ENCODE measurements at places on chromosomes 12 and 14.
A peak's percentile ranks its signal among the peaks of the same experiment; 100 is the strongest.

DNA sequence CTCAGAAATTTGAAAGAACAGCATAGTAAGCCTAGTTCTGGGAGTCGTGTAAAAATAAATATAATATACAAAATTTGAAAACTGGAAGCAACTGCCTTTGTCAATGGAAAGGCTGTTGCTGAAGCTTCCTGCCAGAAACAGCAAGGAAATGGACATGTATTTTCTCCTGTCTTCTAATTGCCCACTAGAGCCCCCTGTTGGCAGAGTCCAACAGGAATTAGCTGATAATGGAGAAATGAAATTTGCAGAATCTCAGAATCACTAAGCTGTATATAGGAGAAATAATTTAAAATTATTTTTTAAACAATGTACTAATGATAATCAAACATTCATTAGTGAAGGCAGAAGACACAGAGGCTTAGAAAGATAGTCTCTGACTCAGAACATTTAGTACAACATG, 414.8 kb downstream of the SLC6A15 start:
- DNase-seq = no peak

- DNase-seq = no peak
Measured at GRCh38 chr12:116879509-116880212, 1.6 kb downstream of the HRK start.

- DNase-seq = no peak
Measured at GRCh38 chr12:1502379-1502720, 92.0 kb downstream of the FBXL14 start.

GRCh38 chr12:118237052-118237665, 101.2 kb downstream of the PEBP1 start:
- DNase-seq = no peak

DNA sequence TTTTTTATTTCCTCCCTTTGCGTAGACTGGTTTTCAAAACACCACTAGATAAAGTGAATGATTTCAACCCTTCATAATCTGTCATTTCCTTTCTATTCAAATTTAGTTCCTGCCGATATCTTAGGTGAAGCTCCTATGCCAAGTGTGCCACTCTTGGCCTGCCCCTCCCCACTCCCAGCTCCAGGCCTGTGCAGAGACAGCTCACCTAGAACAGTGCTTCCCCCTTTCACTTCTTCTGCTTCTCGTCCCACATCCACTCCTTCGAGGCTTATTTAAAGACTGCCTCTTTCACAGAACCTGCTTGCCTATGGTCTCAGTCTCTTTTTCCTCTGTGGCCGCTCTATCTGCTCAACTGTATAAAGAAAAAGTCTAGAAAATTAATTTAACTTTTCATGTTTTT, 473.8 kb downstream of the RAD51B start:
- no peak for DNase-seq

DNA sequence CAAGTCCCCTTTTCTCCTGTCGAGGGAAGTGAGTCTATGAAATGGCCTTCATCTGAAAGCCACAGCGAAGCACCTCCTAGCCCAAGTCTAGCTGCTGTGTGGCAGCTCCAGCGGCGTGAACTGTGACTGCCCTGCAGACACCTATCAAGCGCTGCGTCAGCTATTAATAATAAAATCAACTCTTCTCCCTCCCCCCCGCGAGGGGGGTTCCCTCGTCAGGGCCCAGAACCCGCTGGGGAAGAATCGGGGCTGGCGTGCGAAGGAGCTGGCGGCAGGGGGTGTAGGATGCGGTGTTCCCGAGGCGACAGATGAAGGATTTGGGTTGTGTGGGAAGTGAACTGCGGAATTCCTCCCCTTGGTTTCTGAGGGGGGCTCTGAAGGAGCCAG, 662 bp upstream of the ATP2A2 start:
- peak; percentile 71 for DNase-seq

GRCh38 chr12:53564278-53564677, 57.0 kb upstream of the NPFF start:
- DNase-seq = no peak

- no peak for DNase-seq
Measured at GRCh38 chr12:45416126-45416525, 200.2 kb downstream of the ANO6 start.

GRCh38 chr14:106024983-106025604, 498.7 kb downstream of the TMEM121 start:
- no peak for DNase-seq

- no peak for DNase-seq
Measured at GRCh38 chr12:59151243-59151642, 230.9 kb upstream of the LRIG3 start.

- DNase-seq = no peak
Measured at GRCh38 chr12:124758266-124759220, 105.1 kb downstream of the SCARB1 start.

DNA sequence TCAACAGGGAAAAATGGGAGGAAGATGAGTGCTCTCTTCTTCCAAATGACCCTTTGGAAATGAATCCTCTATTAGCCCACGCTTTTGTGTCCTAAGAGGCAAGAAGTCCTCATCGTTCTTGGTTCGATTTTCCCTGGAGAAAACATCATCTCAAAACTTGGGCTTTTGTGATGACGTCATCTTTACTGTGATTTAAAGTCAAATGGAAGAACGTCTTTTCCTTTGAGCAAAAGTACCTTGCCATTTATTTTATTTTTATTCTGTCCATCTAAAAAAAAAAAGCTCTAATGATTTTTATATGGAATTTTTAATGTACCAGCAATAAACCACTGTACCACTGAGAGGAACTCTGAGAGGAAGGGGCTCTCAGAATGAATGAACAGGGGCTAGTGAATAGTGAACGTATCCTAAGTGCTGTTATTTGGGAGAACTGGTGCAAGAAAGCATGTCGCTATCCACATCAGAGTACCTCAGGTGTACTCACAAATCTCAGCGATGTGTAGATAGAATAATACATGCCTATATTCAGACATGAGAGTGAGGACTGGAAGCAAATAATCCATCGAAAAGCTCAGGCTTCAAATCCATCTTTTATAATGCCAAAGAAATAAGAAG, 124.8 kb downstream of the HMGA2 start:
- no peak for DNase-seq

DNA sequence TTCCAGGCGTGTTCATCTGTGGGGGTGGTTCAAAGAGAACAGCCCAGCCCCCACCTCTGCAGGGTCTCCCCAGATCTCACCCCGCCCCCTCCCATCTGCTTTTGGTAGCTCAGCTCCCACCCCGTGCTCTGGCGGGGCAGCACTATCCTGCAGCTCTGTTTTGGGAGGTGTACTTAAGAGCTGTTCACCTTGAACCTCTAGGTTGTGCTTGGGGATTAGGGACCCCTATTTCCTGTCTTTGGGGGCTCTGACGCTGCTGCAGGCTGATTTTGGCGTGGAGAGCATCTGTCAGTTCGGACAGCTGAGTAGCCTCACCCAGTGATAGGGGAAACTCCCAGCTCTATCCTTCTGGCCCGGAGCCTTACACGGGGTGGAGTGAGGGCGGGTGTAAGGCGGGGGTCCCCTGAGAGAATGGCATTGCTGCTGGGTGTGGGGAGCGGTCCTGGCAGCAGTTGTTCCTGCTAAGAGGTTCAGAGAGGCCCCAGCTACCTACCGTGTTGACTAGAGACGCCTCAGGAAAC, 765 bp downstream of the TMEM120B start:
- no peak for DNase-seq

- peak; percentile 77 for DNase-seq
Measured at GRCh38 chr14:37623426-37623951, 28.1 kb downstream of the TTC6 start.

DNA sequence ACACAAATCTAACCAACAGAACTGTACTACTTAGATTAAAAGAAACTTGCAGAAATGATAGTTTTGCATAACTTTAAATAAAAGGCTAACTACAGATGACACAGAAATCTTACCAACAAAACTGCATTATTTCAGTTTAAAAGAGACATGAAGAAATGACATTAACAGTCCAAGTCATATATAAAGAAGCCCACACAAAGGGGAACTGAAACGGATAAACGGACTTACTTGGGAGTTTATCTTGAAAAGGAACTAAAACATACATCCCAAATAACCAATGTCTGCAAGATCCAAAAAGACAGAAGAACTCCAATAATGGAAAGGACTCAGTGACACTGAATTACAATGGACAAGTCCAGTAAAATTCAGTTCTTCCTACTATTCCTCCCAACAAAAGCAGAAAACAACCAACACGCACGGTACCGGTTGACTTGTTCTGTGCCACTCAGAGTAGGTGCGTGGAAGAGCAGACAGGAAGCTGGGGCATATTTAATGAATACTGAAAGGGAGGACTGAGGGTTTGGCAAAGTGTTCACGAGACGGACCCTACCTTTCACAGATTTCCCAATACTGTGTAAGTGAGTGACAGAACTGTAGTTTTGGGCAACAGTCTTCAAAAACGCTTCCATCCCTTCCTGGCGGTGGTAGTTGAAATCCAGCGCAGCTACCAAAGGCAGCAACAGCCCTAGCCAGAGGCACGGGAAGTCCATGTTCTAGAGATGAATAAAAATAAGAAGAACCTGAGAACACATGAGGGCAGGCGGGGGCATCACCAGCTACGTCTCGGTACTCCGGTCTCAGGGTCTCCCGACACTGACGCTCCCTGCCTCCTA, 627 bp downstream of the CPM start:
- DNase-seq = no peak

- no peak for DNase-seq
Measured at GRCh38 chr12:91836264-91836663, 309.4 kb downstream of the BTG1 start.

DNA sequence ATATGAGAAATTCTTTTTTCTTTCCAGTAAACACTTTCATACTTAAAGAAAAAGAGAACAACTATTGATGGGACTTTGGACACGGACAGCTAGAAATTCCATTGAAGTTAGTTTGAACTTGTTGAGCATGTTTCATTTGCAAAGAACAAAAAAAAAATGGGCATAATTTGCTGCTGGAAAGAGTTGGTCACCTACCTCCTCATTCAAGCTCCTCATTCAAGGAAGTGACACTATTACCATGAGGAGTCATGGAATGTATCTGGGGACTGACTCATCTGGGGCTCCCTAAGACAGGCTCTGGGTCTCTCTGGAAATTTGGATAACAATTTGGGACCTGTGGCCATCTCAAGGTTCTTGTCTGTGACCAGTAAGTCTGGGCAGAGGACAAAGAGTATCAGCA, 50.4 kb downstream of the KICS2 start:
- no peak for DNase-seq

DNA sequence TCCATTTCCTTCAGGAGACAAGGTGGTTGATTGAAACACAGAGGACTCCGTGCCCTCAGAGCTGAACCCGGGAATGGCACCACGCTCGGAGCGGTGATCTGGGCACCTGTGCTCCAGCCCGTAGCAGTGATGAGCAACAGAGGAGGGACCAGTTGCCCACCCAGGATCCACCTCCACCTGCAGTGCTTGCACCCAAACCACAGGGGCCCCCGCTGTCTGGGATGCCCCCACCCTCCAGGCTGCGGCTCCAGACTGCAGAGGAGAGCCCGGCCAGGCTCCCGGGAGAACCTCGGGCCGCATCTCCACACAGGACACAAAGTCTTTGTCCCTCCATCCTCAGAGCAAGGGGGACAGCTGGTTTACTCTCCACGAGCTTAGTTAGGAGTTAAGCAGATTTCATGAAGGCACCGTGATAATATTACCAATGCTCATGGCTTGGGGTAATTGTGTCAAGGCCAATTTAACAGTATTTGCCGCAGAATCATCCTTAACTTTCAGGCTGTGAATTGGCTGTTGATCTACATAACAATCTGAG, 100.6 kb downstream of the TNFAIP2 start:
- DNase-seq = no peak

- DNase-seq = no peak
Measured at GRCh38 chr12:11568155-11568761, 81.2 kb upstream of the ETV6 start.

- DNase-seq = peak; percentile 67
Measured at GRCh38 chr14:37623971-37624370, 28.5 kb downstream of the TTC6 start.

GRCh38 chr12:26196421-26196716, 996 bp downstream of the SSPN start:
- DNase-seq = no peak

- no peak for DNase-seq
Measured at GRCh38 chr14:54535126-54535525, 25.4 kb downstream of the CGRRF1 start.

GRCh38 chr14:91390165-91390778, 27.3 kb downstream of the CCDC88C start:
- DNase-seq = no peak

DNA sequence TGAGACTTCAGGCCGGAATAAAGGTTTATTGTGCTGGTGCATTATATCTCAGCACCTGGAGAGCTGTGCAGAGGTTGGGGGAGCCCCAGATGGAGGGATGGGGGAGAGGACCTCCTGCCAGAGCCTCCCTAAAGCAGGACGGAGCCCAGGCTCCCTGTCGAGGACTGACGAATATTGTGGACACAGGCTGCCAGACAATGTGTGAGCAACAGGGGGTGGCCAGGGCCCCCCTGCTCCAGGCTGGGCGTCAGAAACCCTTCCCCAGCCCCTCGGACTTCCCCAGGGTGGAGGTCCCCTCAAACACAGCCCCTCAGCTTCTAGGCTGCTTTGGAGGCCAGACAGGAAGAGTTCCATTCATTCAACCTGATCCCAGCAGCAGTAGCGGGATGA, 8.0 kb downstream of the TMEM119 start:
- DNase-seq = no peak

GRCh38 chr14:70193396-70193795, 4.6 kb upstream of the SLC8A3 start:
- DNase-seq = no peak

- DNase-seq = no peak
Measured at GRCh38 chr12:46230983-46231382, 37.9 kb downstream of the SLC38A1 start.

DNA sequence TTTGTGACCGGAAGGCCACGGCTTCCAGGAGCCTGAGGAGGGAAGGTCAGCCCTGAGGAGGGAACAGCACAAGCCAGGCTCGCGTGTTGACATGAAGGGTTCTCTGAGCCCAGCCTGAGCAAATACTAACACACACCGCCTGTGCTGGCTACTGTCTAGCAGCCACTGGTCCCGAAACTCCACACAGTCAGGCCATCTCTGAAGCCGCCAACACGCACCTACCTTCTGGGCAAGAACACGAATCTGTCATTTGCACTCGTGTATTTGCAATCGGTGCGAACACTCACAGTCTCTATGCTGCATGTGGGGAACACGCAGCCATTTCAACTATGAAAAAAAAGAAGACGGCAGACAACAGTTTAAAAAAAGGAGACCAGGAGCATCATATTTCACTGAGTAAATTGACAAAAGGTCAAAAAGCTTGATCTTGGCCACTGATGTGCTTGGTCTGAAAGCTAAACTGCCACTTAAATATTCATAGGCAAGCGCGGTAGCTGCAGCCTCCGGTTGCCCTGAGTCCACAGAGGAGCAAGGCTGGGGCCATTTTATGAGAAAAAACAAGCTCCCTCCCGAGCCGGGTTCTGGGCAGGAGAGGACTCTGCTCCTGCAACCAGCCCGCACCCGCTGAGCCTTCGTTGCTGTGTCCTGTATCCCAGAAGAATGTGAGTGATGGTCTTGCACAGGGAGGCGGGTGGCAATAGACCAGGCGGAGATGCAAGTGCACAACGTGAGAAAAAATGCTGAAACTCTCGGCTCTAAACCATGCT, 57.8 kb downstream of the RIMBP2 start:
- DNase-seq = no peak

- DNase-seq = no peak
Measured at GRCh38 chr12:130961921-130962451, 8.3 kb downstream of the ADGRD1 start.

- no peak for DNase-seq
Measured at GRCh38 chr12:19852100-19852855, 413.0 kb downstream of the AEBP2 start.

All from RWPE1 (cell line).